ENCODE measurements at places on chromosomes 3 and 15.

DNA sequence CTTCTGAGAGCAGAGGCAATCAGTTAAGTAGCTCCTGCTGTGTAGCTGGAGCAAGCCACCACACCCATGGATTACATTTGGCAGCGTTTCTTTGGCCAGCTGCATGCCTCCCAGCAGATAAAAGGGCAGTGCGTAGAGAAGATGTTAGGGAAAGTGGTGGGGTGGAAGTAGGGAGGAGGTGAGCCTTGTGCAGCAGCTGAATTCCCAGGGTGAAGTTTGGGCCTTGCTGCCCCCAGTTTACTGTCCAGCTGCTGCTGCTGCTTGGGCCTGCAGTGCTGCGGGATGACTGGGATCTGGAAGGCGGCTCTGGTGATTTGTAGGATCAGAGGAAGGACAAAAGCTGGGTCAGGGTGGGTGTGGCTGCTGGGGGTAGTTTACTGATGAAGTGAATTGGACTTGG, 318.7 kb upstream of the C2CD4B start:
- no peak for DNase-seq

- no peak for DNase-seq
These were observed 1.7 kb downstream of the MESP2 start for GRCh38 chr15:89777782-89778380.

DNA sequence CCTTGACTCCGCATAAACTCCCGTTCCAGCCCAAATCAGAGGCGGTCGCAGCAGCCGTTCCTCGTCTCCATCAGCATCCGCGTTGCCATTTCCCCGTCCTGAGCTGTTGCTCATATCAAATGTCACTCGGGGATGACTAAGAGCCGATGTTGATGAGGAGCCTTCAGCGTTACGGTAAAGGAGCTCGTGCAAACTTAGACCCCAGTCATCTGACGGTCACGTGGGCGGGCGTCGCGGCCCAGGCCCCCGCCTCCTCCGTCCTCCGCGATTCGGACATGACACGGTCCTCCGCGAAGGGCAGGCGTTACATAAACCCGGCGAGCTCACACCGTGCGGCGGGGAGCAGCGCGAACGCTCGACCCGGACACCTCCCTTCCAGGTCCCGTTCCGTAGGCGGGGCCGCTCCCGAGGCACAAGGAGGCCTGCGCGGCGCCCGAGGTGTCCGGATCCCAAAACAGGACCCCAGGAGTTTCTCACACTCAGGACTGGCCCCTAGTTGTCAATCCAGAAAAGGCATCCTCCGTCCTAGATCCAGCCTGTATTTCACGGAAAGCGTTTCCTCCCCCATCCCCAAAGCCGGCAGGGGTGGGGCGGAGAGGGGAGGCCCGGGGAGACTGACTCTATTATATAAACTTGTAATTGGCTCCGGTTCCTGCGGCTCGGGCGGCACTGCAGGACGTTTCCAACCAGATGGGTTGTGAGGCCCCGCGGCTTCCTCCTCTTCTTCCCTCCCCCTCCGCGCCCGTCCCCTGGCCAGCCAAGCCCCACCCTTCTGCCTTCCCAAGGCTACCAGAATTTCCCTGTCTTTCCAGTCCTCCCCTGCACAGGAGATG, 100.0 kb upstream of the IGF1R start:
- peak; percentile 42 for DNase-seq

GRCh38 chr15:89662893-89663626, 7.8 kb upstream of the KIF7 start:
- no peak for DNase-seq

DNA sequence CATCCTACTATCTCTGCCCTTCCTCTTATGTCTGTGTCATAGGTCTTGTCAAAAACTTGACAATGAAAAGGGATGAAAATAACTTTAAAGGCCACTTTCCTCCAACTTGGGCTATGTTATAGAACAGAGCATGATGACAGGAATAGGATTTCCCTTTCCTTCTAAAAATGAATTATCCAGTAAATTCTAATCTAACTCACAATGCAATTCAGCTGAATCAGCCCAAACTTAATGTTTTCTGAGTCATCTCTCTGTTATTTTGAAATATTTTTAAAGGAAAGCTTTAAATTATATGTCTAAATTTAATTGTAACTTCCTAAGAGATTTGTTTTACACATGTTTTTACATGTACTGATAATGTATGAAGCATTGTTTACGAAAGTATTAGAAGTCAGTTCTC, 258.5 kb downstream of the BBX start:
- no peak for DNase-seq

DNA sequence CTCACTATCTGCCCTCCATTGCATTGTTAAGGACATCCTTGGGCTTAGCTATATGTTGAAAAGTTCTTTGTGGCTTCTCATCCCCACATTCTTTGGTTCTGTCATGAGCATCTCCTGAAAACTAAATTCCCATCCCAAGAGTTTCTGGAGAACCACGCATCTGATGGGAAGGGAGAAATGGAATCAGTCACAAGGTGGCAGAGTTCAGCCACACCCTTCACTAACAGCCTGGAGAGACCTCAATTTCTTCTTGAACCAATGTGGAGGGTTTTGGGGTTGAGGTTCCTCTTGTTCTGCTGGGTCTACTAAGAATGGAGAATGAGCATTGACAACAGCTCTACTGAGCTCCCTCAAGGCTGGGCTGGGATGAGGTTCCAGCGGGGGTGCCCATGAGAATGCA, 15.6 kb upstream of the MAGEL2 start:
- DNase-seq = no peak

DNA sequence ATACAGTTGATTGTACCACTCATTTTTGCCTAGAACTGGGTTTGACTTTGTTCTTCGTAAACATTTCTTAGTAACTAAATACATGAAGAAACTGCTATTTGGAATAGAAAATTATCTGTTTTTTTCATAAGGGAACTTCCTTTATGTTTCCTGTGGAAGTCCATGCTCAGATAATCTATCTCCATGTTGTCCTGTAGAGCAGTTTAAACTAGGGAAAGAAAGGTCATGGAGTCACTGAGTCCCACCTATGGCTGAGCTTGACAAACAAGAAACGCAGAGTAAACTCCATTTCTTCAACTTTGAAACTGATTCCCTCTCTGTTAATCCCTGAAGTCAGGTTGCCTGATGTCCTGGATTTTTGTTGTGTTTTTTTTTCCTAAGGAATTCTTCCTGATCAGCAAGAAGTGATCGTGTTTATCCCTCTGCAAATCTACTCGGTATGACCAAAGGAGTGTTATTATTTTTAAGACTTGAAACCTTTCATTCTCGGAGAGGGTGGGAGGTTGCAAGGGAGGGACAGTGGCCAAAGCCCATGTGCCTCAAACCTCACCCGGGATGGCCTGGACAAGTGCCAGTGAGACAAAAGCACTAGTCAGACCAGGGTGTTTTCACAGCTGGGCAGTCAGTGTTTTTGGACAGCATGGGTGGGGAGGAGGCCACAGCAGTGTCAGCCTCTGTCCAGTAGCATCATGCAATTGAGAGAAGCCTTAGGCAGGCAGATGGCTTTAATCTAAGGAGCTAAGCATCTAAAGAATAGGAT, 129.8 kb upstream of the PHLDB2 start:
- DNase-seq = no peak

GRCh38 chr3:117589454-117589853, 879.9 kb downstream of the TUSC7 start:
- DNase-seq = no peak

- no peak for DNase-seq
These were observed 124.2 kb upstream of the ADPGK start for GRCh38 chr15:72907733-72908132.

- no peak for DNase-seq
These were observed 82.0 kb downstream of the CNTN4 start for GRCh38 chr3:2180634-2181033.

DNA sequence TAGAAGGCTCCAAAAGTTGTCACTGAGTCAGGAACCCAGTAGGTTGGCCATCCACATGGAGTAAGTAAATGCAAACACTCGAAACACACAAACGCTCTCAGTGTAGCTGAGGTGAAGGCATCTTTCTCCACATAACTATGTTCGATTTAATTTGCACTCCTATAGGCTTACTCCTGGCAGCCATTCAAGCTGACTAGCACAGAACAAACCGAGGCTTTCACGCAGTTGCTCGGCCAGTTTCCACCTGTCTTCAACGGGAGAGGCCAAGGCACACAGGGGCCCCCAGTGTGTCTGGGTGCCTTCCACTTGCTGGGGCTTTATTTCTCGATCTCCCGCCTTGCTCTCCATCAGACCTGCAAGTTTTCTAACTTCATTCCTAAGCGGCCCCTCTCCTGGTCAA, 18.9 kb downstream of the RGMA start:
- DNase-seq = no peak

GRCh38 chr15:70159713-70160009, 61.9 kb upstream of the TLE3 start:
- no peak for DNase-seq

GRCh38 chr3:125108833-125109535, 53.2 kb upstream of the HEG1 start:
- no peak for DNase-seq

DNA sequence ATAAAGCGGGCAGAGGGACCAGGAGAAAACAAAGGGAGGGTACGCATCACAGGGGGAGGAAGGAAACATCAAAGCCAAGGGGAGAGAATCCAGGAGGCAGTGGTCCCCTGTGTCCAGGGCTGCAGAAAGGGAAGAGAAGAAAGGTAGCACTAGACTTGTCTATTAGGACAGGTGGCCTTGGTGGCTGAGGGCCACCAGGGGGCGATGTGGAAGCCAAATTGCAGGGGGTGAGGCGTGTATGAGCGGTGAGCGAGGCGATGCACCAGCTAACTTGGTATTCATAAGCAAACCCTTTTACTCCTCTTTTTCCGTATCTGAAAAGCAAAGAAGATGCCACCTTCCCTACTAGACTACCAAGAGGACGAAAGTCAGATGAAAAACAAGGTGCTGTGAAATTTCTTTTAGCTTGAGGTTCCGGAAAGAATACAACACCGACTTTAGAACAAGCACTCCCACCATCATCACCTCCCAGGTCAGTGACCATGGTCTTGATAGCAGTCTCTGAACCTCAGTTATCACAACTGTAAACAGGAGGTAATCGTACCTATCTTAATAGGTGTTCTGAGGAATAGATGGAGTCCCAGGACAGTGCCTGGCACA, 654.4 kb upstream of the ADAMTS9 start:
- peak; percentile 14 for DNase-seq

DNA sequence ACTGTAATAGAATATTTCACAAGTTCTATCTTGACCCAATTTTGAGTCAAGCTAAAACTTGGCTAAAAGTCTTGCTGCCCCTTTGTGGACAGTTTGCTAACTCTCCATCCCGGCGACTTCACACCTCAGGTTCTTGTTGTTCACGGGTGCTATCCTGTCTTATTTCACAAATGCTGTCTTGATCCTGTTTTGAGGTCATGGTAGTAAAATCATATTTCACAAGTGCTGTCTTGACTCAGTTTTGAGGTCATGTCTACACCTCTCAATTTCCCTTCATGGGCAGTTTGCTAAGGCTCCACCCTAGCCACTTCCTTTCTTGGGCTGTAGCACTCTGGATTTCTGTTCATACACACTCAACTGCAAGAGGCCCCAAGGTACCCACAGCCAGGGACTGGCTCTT, 45.0 kb upstream of the GK5 start:
- DNase-seq = peak; percentile 70

GRCh38 chr15:82833362-82833682, 23.9 kb downstream of the WHAMM start:
- no peak for DNase-seq

DNA sequence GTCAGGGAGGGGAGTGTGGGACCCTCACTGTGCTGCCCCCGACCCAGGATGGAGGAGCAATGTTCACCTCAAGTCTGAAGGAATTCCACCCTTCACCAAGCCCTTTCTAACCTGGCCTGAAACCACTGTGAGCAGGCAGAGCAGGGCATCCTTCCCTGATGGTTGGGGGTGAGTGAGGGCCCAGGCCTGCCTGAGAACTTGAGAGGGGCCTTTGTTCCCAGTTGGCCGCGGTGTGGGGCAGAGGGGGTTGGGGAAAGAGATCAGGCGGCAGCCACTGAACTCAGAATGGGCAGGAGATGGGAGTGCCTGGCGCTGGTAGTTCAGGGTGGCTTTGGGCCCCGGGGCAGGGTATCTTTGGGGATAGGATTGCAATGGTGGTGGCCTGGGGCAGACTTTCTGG, 103.5 kb upstream of the RPL32 start:
- DNase-seq = no peak

GRCh38 chr3:42688487-42689420, 3.4 kb downstream of the KLHL40 start:
- no peak for DNase-seq
